ENCODE measurements at places on chromosomes 7 and 10. TPM values are rescaled to one million over a fixed set of nuclear protein-coding genes. Genes with fewer than 3 reads are reported as not detected.

IGFBP1 gene
- total RNA-seq: not detected

CALY gene
- total RNA-seq: not detected

PRKG1 gene
- total RNA-seq: not detected

BAIAP2L1 gene
- total RNA-seq: 2.3 TPM

ACBD7 gene
- 1.8 TPM for total RNA-seq

Data from activated naive CD8-positive, alpha-beta T cell treated with anti-CD3 and anti-CD28 coated beads for 36 hours (primary cell).